ENCODE measurements at places on chromosomes 12 and 14.

- DNase-seq: no peak
These were observed 195.2 kb downstream of the DAD1 start for GRCh38 chr14:22393796-22394195.

DNA sequence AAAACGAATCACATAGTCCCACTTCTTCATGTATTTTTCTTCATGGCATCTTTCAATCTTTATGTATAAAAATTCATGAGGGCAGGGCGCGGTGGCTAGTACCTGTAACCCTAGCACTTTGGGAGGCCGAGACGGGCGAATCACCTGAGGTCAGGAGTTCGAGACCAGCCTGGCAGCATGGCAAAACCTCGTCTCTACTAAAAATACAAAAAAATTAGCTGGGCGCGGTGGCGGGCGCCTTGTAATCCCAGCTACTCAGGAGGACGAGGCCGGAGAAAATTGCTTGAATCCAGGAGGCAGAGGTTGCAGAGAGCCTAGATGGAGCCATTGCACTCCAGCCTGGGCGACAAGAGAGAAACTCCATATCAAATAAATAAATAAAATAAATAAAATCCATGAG is 2.5 kb upstream of the GABARAPL1 start:
- no peak for DNase-seq

- no peak for DNase-seq
These were observed 2.6 kb downstream of the GARIN2 start for GRCh38 chr14:67191768-67192290.

DNA sequence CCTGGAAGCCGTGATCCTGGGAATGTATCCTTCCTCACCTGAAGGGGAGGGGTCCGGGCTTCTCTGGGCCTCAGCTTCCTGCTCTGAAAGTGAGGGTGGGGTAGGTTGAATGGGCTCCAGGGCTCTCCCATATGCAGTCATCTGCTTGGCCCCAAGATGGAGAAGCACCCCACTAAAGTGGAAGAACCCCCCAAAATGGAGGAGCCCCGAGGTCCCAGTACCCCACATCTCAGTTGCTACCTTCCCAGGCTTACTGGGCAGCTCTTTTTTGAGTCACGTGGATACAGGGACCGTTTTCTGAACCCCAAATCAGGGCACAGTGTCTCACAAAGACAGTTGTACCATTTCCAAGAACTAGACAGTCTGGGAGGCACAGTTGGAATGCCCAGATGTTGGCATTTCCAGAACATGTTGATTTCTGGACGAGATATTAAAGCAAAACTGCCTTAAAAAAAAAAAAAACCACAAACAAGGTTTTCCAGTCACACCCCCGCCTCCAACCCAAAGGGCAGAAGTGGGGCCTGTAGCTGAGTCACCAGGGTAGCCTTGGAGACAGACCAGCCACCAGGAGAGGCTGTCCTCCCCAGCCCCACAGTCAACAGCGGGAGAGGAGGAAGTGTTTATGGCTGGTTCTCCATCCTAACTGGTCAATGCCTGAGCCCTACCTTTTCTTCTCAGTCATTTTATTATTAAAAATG is 12.1 kb downstream of the VASH1 start:
- no peak for DNase-seq

DNA sequence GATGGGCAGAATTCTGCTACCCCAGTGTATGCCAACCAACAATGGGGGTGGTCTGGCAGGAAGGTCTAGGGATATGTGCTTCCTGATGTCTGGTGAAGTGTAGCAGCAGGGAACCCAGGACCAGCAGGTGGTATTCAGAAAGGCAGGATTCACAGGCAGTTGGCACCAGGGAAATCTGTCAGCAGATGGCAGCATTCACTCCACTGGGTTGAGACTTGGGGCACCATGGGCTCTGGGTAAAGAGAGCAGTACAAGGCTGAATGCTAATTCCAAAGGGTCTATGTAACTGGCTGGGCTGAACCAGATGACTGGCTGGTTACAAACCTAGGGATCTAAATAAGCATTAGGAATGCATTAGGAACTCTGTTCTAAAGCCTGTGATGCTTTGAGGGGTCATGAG is 466.9 kb upstream of the STXBP6 start:
- no peak for DNase-seq

- DNase-seq: no peak
These were observed 294.3 kb downstream of the ALG10B start for GRCh38 chr12:38610808-38611350.

GRCh38 chr14:58639198-58639565 is 1.4 kb downstream of the DACT1 start:
- DNase-seq: no peak

DNA sequence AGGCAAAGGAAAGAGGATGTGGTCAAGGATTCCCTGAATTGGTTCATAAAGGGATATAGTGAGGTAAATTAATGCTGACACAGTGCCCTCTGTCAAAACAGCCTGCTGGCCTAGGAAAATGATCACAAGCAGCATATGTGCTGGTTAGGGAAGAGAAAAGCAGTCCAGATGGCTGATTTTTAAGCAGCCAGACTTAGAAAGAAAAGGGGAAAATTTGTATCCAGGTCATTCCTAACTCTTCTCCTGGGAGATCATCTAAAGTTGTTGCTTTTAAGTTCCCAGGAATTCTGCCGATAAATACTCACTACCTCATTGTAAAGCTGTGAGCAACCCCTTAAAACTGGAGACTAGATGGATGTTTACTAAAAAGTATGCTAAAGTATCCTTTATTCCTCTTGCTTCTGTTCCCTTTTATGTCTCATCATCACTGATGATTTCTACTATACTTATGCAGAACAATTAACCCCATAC is 46.4 kb upstream of the CNOT2 start:
- DNase-seq: no peak

GRCh38 chr14:54894995-54895394 is 7.6 kb downstream of the GCH1 start:
- DNase-seq: no peak

GRCh38 chr14:61575551-61576150 is 119.7 kb upstream of the HIF1A start:
- DNase-seq: no peak

DNA sequence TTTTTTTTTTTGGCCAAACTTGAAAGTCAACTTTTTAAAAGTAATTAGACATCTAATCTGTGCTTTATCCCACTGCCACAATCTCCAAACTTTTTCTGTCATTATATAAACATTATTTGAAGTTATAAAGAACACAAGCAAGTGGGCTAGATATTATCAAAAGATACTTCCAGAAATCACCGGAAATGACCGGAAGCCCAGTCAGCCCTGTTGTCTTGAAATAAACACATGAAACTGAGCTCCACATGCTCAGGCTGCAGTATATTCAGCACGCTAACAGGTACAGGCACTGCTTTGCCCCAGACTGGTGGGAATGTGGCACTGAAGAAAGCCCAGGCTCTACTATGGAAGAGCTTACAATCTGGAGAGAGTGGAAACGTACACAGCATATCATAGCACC is 158.9 kb upstream of the PLEKHG7 start:
- DNase-seq: no peak

- no peak for DNase-seq
These were observed 80.0 kb downstream of the PRIMA1 start for GRCh38 chr14:93708311-93708734.

- no peak for DNase-seq
These were observed 40.1 kb upstream of the MMP17 start for GRCh38 chr12:131788070-131788469.

- no peak for DNase-seq
These were observed 36.0 kb upstream of the SNX6 start for GRCh38 chr14:34665785-34666435.

- DNase-seq: no peak
These were observed 24.5 kb upstream of the ULK1 start for GRCh38 chr12:131869871-131870418.

- DNase-seq: no peak
These were observed 45.8 kb upstream of the CNTN1 start for GRCh38 chr12:40646456-40646855.

DNA sequence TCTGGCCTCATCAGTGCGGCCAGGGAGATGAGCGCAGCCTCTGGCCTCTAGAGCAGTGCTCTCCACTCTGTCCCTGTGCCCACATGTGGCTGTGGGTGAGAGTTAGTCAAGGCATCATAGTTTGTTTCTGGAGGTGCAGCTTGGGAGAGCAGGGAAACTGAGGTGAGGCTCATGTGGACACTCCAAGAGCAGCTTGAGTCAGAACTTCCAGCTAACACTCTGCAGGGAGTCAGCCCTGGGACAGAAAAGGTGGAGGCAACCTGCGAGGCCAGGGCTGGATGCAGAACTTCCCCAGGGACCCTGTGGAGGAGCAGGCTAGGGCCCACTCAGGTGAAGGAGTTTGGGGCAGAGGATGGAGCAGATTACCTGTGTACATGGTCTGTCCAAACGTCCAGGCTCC is 10.8 kb downstream of the ISCA2 start:
- no peak for DNase-seq

DNA sequence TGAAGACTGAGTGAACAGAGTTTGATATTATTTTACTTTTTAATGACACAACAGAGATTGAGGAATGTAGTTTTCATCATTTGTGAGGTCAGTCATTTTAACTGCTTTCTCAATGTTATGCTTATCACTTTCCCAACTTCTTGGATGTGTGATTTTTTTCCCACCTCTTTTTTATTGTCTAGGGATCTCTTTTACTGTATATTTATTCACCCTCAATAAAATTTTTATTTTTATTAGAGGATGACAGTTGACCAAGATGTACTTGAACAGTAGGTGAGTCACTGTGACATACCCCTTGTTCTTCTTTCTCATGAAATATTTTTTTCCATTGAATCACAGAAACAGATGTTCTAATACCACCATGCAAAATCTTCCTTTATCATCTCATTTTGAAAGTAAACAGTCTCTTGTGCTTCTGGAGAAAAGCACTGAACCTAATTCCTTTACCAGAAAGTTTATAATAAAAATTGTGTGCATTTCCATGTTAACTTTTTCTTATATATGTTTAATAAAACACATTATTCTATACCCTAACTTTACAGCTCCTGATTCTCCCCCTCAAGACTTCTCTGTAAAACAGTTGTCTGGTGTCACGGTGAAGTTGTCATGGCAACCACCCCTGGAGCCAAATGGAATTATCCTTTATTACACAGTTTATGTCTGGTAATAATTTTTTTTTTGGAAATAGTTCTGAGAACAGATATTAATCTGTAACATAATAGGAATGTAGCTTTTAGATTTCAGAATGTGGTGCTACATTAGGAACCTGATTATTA is 65.9 kb downstream of the PTPRQ start:
- no peak for DNase-seq

GRCh38 chr12:104220931-104221330 is 5.4 kb downstream of the TXNRD1 start:
- DNase-seq: no peak

GRCh38 chr12:79859646-79860045 is 75.3 kb downstream of the PPP1R12A start:
- no peak for DNase-seq

GRCh38 chr12:104130760-104131159 is 7.2 kb downstream of the NFYB start:
- no peak for DNase-seq

DNA sequence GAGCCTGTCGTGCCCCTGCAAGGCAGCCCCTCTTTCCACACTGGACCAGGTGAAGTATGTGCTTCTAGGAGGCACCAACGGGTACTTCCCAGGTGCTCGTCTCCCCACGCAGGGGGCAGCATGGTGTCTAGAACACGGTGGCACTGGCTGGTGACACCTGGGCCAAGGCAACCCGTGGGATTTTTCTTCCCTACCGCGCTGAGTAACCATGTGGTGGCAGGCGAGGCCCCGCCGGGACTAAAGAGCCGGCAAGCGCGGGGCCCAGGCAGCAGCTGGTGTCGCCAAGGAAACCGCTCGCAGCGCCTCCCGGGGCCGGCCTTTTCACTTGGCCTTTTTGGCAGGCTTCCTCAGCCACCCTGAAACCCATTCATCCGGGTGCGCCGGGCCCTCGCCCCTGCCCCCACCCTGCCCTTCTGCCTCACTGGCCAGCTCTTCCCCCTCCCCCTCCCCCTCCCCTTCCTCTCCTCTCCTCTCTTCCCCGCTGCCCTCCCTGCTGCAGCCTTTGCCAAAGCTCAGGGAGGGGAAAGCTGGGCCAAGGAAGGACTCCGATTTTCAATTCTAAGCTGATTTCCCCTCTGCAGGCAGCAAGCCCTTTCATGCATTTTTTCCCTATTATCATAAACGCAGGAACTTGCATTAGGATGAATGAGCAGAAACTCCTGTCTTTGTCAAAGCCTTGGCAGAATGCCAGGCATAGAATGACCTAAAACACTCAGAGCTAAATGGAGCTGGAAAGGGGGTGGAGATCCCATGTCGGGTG is 81.2 kb downstream of the IRF2BPL start:
- peak; percentile 56 for DNase-seq

DNA sequence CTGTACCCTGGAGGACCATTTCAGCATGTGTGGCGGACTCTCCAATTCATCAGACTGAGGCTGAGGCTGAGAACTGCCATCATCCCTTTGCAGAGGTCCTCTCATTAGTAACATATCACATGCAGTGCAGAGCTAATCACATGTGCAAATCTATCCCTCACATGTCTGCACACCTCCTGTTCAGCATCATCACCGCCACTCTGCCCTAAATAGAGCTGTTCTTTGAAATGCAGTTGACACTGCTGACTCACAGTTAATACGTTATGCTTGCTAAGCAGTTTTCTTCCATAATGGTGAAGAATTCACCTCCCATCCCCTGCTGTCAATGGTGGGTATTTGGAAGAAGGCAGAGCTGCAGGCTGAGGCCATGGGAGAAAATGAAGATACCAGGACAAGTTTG is 85.0 kb upstream of the ANO2 start:
- DNase-seq: no peak

DNA sequence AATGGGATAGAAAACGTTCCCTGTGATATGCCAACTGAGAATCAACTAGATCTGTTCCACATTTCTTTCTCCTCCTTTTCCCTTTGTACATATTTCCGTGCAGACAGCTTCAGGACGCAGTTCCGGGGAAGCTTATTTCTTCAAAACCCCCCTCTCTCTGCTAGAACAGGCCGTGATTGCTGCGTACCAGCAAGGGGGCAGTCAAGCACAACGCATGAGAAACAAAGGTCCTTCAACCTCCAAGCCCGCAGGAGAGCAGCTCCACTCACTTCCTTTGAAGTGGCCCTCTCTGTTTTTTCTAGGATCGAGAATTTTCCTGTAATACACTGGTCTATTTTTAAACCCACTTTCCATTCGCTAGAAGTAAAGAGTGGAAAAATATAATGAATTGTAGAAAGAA is 80.8 kb downstream of the ZNF664 start:
- DNase-seq: no peak
